Stimulated activated CD4-positive, alpha-beta T cell treated with anti-CD3 and anti-CD28 coated beads, TNF-alpha, amount 100 ng/mL, for 4 hours (primary cell): ENCODE measurements at places on chromosomes 3 and 15.

GRCh38 chr3:57545636-57546268 is 1.6 kb upstream of the DNAH12 start:
- DNase-seq, result no peak

DNA sequence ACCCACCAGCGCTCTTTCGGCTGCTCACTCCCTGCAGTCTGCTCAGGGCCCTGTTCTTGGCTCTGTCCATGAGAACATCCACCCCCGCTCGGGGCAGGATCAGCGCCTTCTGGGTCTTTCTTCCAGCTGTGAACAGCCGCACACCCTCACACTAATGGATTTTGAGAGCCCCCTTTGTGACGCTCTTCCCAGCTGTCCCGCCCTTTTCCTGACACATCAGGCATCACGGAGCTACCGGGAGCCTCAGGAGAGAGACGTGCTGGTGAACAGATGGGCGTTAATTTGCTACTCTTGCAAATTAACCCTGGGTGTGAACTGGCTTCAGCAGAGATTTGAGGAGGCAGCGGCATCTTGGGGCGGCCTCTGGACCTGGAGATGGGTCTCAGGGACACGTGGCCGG is 113.0 kb downstream of the TMEM266 start:
- no peak for DNase-seq

DNA sequence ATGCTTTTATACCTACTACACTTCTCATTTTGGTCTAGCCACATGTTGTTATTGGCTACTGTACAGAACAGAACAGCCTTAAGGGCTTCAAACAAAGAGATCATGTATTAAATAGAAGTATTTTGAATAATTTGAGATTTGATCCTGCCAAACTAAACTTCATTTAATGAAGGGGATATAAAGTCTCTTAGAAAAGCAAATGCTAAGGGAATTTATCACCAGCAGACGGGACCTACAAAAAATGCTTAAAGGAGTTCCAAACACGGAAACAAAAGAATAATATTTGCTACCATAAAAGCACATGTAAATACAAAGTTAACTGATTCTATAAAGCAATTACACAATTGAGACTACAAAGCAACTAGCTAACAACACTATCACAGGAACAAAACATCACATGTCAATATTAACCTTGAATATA is 23.6 kb upstream of the FMN1 start:
- DNase-seq, result no peak

GRCh38 chr3:148990236-148990635 is 1.1 kb upstream of the GYG1 start:
- no peak for DNase-seq

- peak; percentile 53 for DNase-seq
Observed at GRCh38 chr3:122680475-122681283, at the start of gene PARP14. Gene PARP14 (plus strand): TSS chr3:122680839. CDS start chr3:122680884, 45 bp downstream.

DNA sequence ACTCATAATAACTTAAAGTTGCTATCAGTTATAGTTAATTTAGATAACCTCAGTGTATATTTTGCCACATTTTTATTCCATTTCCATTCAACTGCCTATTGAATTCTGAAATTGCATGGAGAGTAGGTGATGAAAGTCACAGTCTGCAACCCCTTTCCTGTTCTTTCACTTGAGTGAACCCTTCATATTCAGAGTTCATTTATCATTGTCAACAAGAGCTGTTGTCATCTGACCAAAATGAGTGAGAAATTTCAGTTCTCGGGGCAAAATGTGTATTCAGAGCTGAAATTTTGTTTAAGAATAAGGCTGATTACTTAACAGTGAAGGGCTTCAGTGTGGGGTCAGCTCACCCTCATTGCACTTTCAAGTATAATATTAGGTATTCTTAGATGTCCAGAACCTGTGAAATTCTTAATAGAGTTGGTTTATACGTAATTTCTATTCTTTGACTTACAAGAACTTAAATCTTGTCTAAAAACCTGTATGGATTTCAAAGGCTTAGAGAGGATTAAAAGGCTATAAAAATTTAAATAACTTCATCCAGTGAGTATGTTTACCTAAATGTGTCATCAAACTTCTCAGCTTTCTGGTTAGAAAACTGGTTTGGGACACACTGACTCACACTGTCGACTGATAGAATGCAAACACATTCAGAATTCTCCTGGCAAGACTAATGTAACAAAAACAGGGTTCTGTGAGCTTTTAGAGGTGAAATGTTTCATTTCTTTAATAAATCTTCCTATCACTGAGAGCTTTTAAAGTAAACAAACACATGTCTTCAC is 92.2 kb downstream of the CMSS1 start:
- no peak for DNase-seq

- no peak for DNase-seq
Observed at GRCh38 chr3:112092496-112093179, 6.4 kb downstream of the C3orf52 start.

- no peak for DNase-seq
Observed at GRCh38 chr3:188268336-188268735, 114.4 kb downstream of the LPP start.
